ENCODE measurements at places on chromosomes 3 and 15. TPM values are rescaled to one million over a fixed set of nuclear protein-coding genes. Genes with fewer than 3 reads are reported as not detected.

Gene WWTR1
- 16.2 TPM for total RNA-seq

DNA sequence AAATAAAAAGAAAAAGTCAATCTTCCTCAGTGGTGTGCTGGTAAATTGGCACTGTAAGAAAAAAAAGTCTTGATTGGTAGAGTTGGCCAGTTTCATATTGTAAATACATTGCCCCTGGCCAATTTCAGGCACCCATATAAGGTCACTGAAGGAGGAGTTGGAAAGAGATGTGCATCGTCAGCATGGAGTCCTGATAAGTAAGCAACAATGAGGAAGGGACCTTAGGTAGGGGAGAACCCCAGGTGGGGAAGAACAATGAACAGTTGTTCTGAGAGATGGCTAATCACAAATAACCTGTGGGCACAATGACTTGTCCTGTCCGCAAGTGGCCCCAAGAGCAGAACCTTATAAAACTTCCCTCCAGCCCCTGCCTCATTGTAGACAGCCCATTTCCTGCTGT, 8.6 kb upstream of the CYP8B1 start:
- DNase-seq = no peak
- no peaks in the 10 kb centered on the region for H3K36me3 ChIP-seq
- peaks cover 5% of the 10 kb centered on the region for H3K4me1 ChIP-seq
- no peak overlapping the region for H3K4me3 ChIP-seq

DNA sequence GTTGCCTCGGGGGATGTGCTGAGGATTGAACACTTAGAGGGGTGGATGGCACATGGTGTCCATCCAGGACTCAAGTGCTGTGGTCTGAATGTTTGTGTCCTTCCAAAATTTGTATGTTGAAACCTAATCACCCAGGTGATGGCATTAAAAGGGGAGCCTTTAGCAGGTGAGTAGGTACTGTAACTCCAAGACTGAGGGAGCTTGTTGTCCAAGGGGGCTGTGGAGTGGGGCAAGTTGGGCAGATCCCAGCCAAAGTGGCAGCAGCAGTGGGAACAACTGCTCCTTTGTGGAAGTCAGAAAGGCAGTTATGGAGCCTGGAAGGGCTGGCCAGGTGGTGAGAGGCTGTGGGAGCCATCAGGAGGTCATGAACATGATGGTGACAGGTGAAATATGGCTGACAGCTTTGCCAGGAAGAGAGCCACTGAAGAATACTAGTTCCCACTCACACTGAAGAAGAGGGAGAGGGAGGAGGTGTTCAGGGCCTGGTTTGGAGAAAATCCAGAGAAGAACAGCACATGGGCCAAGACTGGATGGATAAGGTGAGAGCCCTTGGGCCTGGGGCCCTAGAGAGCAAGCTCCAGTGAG, 385.6 kb downstream of the CACNA2D3 start:
- H3K36me3 ChIP-seq = no peaks in the 10 kb centered on the region
- no peaks in the 10 kb centered on the region for H3K27me3 ChIP-seq
- H3K4me3 ChIP-seq = no peak overlapping the region

DNA sequence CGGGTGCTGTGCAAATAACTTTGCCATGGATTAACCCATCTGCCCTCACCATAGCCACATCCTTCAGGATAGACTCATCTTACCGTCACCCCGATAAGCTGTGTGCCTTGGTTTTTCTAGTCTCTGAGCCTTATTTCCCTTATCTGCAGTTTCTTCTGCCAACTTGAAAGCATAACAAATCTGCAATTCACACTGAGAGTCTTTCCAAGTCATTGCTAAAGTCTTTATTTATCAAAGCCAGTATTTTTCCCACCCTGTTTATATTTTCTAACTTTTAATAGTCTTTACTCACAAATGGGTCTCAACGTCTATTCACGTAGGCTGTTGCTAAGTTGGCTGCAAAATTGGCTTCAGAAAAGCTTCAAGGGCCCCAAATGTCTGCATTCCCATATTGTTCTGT, 61.6 kb upstream of the SUCLG2 start:
- H3K4me3 ChIP-seq = no peak overlapping the region
- no peak overlapping the region for H3K27ac ChIP-seq
- no peaks in the 10 kb centered on the region for H3K36me3 ChIP-seq
- DNase-seq = no peak

- H3K4me3 ChIP-seq = peak overlapping the region; percentile 96
- DNase-seq = no peak
- 0 out of 2 replicates have a peak, but pooled peaks cover 3% of the 10 kb centered on the region for H3K4me1 ChIP-seq
- H3K27me3 ChIP-seq = no peaks in the 10 kb centered on the region
These were observed 590 bp downstream of the POLG start for GRCh38 chr15:89333959-89334509.

Gene ITPKA
- total RNA-seq = 18.1 TPM

GRCh38 chr3:33146791-33147445, 33.1 kb downstream of the CRTAP start:
- no peak overlapping the region for H3K27ac ChIP-seq
- no peak overlapping the region for H3K4me3 ChIP-seq
- peaks cover 1% of the 10 kb centered on the region for H3K36me3 ChIP-seq
- DNase-seq = no peak
- no peaks in the 10 kb centered on the region for H3K4me1 ChIP-seq

DNA sequence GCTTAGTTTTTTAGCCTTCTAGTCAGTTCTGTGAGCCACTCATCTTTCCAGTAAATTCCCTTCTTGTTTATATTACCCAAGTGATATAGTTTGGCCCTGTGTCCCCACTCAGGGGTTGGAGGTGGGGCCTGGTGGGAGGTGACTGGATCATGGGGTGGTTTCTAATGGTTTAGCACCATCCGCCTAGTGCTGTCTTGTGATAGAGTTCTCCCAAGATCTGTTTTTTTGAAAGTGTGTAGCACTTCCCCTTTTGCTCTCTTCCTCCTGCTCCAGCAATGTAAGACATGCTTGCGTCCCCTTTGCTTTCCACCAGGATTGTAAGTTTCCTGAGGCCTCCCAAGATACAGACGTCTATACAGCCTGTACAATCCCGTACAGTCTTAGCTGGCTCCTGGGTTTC, 53.7 kb upstream of the INO80 start:
- H3K4me3 ChIP-seq = no peak overlapping the region
- no peaks in the 10 kb centered on the region for H3K27me3 ChIP-seq
- no peaks in the 10 kb centered on the region for H3K4me1 ChIP-seq
- no peak for DNase-seq

GRCh38 chr3:49570028-49570654, 15.9 kb downstream of the BSN start:
- DNase-seq = no peak
- no peaks in the 10 kb centered on the region for H3K36me3 ChIP-seq

Gene GPR160
- 16.1 TPM for total RNA-seq

Gene CCR3
- total RNA-seq = 0.64 TPM

DNA sequence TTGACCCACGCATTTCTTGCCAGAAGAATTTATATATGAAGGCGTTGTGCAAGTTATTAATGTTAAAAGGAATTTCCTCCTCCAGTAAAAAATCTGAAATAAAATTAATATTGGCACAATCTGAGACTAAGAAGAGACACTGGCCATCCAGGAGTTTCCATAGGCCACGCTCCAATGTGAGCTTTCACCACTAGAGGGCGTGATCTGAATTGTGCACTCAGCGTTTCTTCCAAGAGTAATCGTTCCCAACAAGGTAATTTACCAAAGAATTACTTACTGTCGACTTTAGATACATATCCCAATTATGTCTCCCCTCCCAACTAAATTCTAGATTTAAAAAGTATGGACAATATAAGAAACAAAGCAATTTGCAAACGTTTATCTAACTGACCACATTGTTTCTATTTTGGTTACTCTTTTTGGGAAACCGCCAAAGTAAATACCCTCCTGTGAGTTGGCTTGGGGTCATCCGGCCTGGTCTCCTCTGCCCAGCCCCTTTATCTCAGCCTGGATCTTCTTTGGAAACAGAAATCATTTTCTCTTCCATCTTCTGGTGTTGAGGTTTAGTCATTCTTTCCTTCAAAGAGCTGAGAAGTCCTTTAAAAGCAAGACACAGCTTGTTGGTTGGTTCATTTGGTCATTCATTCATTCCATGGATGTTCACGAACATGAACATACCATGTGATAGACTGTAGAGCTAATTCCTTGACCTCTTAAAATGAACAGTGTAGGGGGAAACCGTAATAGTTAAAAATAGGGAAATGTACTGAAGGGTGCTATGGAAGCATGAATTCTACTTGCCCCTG, 26.2 kb downstream of the POLR2M start:
- peak; percentile 66 for DNase-seq
- no peaks in the 10 kb centered on the region for H3K36me3 ChIP-seq
- H3K4me1 ChIP-seq = no peaks in the 10 kb centered on the region
- H3K27me3 ChIP-seq = no peaks in the 10 kb centered on the region
- no peak overlapping the region for H3K27ac ChIP-seq

GRCh38 chr15:41847981-41848380, 9.3 kb downstream of the PLA2G4B start:
- no peak for DNase-seq
- no peaks in the 10 kb centered on the region for H3K36me3 ChIP-seq
- H3K27ac ChIP-seq = no peak overlapping the region
- H3K27me3 ChIP-seq = no peaks in the 10 kb centered on the region
- H3K4me1 ChIP-seq = no peaks in the 10 kb centered on the region
- H3K4me3 ChIP-seq = no peak overlapping the region

GRCh38 chr3:30630238-30631030, 24.0 kb downstream of the TGFBR2 start:
- H3K4me1 ChIP-seq = peaks cover 61% of the 10 kb centered on the region
- no peaks in the 10 kb centered on the region for H3K36me3 ChIP-seq
- no peak overlapping the region for H3K4me3 ChIP-seq
- H3K27me3 ChIP-seq = no peaks in the 10 kb centered on the region

DNA sequence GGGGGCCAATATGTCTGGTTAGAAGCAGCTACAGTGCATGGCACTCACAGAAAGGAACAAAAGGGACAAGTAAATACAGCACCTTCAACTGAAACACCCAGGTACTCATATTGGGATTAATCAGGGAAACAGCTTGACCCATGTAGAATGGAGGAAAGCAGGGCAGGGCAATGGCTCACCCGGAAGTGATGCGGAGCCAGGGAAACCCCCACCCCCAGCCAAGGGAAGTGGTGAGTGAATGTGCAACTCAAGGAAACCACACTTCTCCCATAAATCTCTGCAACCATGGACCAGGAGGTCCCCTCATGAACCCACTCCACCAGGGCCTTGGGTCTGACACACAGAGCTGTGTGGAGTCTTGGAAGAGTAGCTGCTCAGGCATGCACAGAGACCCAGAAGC, 117.1 kb downstream of the MTHFS start:
- H3K36me3 ChIP-seq = no peaks in the 10 kb centered on the region
- DNase-seq = no peak
- no peak overlapping the region for H3K27ac ChIP-seq
- no peaks in the 10 kb centered on the region for H3K4me1 ChIP-seq

DNA sequence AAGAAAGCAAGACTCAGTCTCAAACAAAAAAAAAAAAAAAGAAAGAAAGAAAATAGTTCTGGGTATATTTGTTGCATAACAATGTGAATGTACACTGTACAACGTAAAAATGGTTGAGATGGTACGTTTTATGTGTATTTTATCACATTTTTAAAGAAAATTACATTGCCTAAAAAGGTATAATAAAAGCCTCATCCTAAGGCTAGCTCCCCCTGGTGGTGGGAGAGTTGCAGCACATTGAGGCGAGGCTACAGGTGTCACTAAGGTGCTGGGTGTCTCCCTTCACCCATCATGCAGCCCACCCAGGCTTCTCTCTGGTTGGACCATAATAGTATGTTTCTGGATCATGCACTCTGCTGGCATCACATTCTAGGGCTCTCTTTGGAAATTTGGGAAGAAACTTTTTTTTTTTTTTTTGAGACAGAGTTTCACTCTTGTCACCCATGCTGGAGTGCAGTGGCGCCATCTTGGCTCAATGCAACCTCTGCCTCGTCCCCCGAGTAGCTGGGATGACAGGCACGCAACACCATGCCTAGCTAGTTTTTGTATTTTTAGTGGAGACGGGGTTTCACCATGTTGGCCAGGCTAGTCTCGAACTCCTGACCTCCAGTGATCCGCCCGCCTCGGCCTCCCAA, 12.4 kb upstream of the RAB11A start:
- no peaks in the 10 kb centered on the region for H3K27me3 ChIP-seq
- H3K4me1 ChIP-seq = no peaks in the 10 kb centered on the region
- H3K27ac ChIP-seq = no peak overlapping the region
- DNase-seq = peak; percentile 76
- H3K36me3 ChIP-seq = no peaks in the 10 kb centered on the region

Gene CCDC66
- total RNA-seq = 28.6 TPM

DNA sequence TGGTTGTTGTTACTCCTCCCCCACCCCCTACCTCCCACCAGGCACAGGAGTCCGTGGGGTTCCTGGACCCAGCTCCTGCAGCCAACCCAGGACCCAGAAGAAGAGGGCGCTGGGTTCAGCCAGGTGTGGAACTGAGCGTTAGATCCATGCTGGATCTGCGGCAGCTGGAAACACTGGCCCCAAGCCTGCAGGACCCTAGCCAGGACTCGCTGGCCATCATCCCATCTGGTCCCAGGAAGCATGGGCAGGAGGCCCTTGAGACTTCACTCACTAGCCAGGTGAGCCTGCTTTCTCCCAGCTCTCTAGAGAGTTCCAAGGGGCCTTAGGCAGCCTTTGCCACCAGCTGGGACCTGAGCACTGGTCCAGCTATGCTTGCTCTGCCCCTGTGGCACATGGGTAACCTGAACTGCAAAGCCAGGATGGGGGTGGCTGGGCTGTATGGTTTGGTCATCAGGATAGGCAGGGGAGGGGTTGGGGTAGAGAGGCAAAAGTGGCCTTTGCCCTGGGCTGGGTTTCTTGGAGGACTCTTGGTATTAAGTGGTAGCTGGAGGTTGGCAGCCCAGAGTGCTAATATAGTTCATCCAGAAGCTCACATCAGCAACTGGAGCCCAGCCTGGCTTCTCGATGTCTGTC, 7.0 kb upstream of the JMJD7 start:
- H3K4me1 ChIP-seq = no peaks in the 10 kb centered on the region
- no peak overlapping the region for H3K4me3 ChIP-seq
- H3K27me3 ChIP-seq = no peaks in the 10 kb centered on the region
- no peaks in the 10 kb centered on the region for H3K36me3 ChIP-seq

Gene SLC38A3
- 16.8 TPM for total RNA-seq

- no peak for DNase-seq
- no peak overlapping the region for H3K4me3 ChIP-seq
- peak overlapping the region; percentile 39 for H3K27ac ChIP-seq
These were observed 17.8 kb downstream of the MAPKBP1 start for GRCh38 chr15:41792000-41792637.

Gene RPL35A
- total RNA-seq = 900 TPM

Gene PDHB
- total RNA-seq = 89.8 TPM
